H1 (cell line): ENCODE measurements at places on chromosomes 11 and 22.
A peak's percentile ranks its signal among the peaks of the same experiment; 100 is the strongest.

- no peak for DNase-seq
Measured at GRCh38 chr11:86291466-86292262, 10.4 kb upstream of the HIKESHI start.

DNA sequence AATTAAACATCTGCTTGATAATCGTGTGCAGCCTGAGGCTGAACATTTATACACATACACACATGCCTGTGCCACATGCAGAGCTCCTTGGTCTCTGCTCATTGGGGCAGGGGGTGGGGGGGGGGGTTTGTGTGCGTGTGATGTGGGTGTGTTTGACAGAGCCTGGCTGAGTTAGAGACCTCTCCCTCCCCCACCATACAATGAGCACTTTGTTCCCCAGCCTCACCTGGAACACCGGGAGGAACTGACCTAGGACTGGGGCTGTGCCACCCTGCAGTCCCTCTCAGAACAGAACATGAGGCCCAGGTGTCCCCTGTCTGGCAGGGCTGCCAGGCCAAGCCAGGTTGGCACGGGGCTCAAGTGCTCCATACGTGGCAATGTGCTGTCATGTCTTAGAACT, 96.6 kb downstream of the TP53I11 start:
- no peak for DNase-seq

- no peak for DNase-seq
Measured at GRCh38 chr11:94450048-94450447, 43.6 kb downstream of the MRE11 start.

- DNase-seq = no peak
Measured at GRCh38 chr22:48152164-48152775, 1389.8 kb downstream of the TBC1D22A start.

DNA sequence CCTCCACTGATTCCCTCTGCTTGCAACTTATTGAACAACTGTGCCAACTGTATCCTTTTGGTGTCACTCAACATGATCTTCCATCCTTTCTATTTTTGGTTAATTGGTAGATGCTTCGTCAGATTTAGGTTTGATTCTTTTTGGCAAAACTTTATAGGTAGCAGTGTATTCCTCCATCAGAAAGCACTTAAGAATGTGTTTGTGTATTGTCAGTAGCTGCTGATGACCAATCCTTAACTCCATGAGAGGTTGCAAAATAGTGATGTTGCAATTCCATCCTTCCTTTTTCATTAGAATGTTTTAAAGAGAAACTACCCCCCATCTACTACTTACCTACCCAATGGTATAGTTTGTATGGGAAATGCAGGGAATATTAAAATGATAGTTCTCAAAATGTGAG, 22.1 kb downstream of the FAM76B start:
- no peak for DNase-seq

- DNase-seq = no peak
Measured at GRCh38 chr11:102453302-102453695, 734 bp upstream of the TMEM123 start.

DNA sequence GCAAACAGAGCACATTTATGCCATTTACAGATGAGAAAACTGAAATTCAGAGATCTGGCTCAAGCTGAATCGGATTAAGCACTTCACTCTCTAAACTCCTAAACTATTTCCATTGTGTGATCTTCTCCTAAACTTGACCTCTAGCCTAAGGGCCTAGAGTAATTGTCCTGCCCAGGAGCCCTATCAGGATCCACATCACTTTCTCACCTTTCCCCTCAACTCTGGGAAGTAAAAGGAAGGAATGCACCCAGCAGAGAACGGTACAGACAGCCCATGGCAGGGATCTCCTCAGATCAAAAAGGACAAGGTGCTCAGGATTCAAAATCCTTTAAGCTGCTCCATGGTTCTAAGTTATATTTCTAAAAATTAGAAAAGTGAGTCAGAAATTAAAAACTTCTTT, 102.7 kb downstream of the ABTB2 start:
- no peak for DNase-seq

DNA sequence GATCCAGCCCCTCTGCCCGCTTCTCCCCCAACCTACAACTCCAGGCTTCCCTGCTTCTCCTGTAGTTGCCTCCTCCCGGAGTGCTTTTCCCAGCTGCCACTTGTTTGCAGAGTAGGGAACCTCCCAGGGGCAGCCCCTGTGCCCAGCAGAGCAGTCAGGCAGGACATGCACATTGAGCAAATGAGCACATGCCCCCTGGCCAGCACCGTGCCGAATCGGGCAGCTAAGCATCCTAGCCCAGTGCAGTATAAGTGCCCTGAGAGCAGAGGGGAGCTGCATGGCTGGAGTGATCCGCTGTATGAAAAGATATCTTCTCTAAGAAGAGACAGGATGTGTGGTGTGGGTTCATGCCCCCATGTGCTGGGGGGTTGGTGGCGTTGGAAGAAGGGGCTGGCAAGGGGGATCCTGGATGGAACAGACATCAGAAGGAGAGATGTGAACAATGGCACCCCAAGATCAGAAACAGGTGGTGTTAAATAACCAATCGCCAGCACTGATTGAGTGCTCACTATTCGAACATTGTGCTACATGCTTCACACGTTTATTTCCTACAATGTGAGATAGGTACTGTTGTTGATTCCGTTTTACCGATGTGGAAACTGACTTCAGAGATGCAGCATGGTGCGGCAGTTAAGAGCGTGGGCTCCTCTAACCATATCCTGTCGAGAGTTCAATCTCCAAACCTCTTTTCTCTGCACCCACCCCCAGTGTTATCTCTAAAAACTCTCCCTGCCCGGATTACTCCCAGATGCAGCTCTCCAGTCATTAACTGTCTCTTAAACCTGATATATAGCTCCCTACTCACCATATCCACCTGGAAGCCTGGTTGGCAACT, 1.2 kb downstream of the AIP start:
- DNase-seq = no peak

DNA sequence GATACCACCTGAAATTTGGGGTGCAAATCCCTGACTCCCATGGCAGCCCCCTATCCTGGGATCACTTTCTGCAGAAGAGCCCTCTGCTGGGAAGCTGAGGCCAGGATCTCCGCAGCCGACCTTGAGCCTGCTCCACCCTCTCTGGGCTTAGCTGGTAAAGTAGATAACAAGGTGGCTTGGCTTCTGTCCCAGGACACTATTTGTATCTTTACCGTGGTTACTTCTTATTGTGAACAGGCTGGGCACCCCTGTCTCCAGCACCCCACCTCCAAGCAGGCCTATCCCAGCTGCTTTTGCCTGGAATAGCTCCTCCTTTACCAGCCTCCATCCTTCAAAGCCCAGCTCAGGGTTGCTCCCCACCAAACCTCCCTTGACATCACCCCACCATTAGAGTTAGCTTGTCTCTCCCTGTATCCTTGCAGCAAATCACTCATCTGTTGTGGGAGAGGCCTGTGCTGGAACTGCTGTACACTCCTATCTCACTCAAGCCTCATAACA, 35.2 kb upstream of the P2RY2 start:
- DNase-seq = no peak

GRCh38 chr11:130369713-130370112, 55.0 kb upstream of the ZBTB44 start:
- DNase-seq = no peak

- DNase-seq = no peak
Measured at GRCh38 chr22:42066126-42066761, 4.4 kb downstream of the NAGA start.

GRCh38 chr11:40732132-40732531, 727.3 kb downstream of the LRRC4C start:
- no peak for DNase-seq

- peak; percentile 88 for DNase-seq
Measured at GRCh38 chr22:17234144-17234623, 14.9 kb upstream of the ADA2 start.

GRCh38 chr11:68082481-68082880, 38.7 kb downstream of the CHKA start:
- no peak for DNase-seq

GRCh38 chr11:1050581-1051355, 14.2 kb upstream of the MUC6 start:
- DNase-seq = peak; percentile 49

DNA sequence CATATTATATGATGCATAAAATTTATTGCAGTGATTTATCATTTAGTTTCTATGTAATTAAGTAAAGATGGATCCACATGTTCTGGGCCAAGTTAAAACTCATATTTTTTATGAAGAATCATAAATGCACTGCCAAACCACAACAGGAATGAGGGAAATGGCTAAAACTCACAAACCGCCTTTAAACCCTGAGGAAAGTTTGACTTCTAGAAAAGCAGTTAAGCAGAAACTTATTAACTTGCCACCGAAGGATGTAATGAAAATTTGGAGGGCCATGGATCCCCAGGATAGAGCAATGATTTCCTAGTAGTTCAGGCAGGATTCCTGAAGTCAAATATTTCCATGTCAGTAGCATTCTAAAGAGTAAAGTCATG, 218.3 kb upstream of the CTSC start:
- no peak for DNase-seq

- no peak for DNase-seq
Measured at GRCh38 chr11:118532852-118533768, 2.1 kb downstream of the TMEM25 start.

DNA sequence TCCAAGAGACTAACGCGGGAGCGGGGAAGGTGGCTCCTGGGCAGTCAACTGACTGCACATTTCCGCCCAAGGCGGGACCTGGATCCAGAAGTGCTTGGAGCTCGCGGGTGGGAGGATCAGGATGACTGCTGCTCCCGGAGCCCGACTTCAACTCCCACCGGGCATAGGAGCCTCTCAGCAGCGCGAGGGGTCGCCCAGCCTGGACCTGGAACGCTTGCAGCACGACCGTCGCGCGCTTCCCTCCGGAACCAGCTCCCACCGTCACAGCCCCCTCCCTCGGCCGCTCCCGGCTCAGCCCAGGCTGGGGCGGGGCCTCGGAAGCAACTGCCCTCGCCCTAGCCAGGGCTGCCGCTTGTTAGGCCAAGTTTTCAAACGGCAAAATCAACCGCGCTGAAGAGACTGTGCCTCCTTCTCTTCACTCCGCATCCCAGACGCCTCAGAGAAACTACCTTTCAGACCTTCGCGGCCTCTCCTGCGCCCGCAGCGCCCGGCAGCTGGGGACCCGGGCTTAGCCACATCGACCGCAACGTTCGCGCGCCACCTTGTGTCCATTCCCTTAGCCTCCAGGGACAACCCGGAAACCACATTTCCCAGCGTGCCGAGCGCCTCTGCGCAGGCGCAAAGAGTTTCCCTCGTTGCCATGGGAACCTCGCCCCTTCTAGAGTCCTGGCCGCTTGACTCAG, 14.0 kb downstream of the SSH3 start:
- DNase-seq = peak; percentile 90

DNA sequence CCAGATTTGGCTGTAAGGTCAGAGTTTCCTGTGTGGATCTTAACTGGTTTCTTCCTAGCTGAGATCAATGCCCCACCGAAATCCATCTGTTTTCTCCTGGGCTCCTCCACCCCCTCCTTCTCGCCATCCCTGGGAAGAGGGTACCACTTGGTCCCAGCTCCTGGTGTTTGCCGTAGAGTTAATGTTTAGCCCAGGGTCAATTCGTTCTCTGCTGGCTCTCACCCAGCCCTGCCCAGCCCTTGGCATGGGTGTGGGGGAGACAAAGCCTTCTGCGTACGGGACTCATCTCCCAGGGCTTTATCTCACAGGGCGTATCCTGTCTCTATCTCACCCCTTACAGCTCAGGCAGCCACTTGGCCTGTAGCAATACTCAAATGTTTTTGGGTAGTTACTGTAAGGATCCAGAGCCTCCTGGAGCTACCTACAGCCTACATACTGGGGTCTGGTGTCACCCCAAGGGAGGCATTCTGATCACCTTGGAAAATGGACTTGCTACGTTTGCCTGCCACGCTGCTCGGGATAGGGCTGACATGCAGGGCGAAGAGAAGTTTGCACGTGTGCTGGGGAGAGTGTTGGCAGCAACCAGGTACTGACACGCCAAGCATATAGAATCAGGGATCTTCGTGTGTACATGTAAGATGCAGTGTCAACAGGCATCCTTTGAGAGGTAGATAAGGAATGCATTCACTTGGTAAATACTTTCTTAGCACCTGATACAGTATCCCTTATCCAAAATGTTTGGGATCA, 66.1 kb downstream of the SCN3B start:
- DNase-seq = no peak

DNA sequence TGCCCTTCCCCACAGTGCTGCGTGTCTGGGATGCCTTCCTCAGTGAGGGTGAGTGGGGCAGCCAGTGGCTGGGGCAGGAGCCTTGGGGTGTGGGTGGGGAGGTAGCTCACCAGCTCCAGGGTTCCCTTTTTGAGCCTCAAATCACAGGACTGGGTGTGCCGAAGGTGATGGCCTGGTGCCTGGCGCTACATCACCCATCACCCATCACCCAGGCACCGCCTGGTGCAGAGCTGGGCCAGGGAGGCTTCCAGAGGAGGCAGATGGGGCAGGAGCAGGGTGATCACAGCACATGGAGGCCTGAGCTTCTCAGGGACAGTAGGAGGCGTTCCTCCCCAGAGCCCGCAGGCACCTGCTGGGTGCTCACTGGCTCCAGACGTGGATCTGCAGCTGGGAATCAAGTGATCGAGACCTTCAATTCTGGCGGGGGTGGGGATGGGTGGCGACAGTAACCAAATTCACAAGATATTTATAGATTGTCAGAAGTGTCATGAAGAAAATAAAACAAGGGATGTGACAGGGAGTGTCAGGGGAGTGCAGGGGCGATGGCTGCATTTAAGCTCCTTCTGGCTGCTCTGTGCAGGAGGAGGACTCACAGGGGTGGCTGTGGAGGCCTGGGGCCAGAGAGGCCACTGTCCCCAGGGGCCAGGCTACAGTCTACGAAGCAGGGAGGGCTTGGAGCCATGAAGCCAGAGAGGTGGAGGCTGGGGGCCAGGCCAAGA, 3.2 kb downstream of the TBC1D10C start:
- DNase-seq = no peak

GRCh38 chr22:21736084-21736642, 569 bp upstream of the YPEL1 start:
- DNase-seq = no peak

GRCh38 chr22:23769321-23769965, 1.7 kb upstream of the CHCHD10 start:
- no peak for DNase-seq

DNA sequence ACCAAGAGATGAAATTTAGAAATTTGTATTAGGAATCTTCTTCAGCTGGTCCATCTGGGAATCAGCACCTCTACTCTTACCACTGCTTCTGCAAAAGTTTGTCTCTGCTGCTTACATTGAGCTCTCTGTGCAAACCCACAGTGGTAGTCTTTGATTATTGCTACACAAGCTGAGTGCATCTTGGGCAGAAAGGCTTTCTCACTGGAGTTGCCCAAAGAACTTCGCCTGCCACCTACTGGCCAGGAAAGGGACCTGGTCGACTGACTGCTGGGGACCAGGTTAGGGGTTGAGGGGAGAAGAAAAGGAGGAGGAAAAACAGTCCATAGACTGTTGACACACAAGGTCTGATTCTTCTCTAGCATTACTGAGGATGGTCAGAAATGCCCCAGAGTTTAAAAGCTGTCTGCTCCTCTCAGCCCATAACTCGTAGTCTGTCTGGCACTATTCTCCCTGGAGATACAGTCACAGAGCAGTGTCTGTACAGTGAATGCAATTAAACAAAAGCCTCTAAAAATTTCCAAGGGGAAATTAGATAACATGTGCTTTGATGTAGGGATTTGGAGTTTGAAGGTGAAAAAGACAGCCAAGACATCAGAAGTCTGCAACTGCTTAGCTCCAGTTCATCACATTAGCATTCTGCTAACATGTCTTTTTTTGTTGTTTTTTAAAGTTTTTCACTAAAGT, 215.0 kb upstream of the CTSC start:
- DNase-seq = peak; percentile 21

- no peak for DNase-seq
Measured at GRCh38 chr11:113593698-113594308, 112.3 kb downstream of the TMPRSS5 start.

GRCh38 chr11:62863687-62864335, 16.9 kb upstream of the SLC3A2 start:
- DNase-seq = no peak

- DNase-seq = no peak
Measured at GRCh38 chr11:41983475-41983874, 524.0 kb upstream of the LRRC4C start.
